ENCODE measurements at places on chromosomes 6 and 20. TPM values are rescaled to one million over a fixed set of nuclear protein-coding genes. Genes with fewer than 3 reads are reported as not detected.

IL17F gene
- total RNA-seq, result 0.25 TPM

TCF15 gene
- 0.49 TPM for total RNA-seq

PAX1 gene
- not detected for total RNA-seq

FNDC1 gene
- total RNA-seq, result 3.2 TPM

EYA4 gene
- 0.25 TPM for total RNA-seq

JPH2 gene
- total RNA-seq, result under 0.01 TPM

SLC25A27 gene
- 26.1 TPM for total RNA-seq
